ENCODE measurements at places on chromosomes 1 and 21.
A peak's percentile ranks its signal among the peaks of the same experiment; 100 is the strongest.

DNA sequence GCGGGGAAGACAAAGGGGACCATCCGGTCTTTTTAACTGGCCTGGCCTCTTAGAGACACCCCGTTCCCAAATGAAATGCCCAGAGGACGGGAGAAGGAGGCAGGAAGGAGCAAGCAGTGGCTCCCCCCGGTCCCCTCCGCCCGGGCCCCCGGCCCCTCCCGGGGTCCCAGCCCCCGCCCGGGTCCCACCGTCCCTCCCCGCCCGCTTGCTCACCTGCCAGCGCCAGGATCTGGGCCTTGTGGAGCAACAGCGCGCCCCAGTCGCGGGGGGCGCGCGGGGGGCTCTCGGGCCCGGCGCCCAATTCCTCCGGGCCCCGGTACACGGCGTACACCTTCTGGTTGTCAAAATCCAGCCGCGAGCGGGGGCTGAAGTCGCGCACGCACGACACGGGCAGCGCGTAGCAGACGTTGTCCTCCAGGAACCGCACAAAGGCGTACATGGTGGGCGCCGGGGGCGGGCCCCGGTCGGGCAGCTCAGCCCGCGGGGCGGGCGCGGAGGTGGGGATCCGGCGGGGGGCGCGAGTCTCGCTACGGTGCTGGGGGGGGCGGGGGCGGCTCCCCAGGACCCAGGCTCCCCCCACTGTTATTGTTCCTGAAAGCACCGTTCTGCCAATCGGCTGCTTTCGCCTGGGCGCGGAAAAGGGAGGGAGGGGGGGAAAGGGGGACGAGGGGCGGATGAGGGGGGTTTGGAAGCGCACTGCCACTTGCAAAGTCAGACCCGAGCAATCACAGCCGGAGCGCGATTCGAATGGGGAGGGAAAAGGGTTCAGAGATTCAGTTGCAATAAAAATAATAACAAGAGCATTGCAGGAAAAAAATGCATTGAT, at the start of gene BEND5:
Gene BEND5 (minus strand): TSS at position 499 of the 826 bp plus-strand sequence. CDS start 60 bp downstream, at position 439.
- DNase-seq: peak; percentile 66

DNA sequence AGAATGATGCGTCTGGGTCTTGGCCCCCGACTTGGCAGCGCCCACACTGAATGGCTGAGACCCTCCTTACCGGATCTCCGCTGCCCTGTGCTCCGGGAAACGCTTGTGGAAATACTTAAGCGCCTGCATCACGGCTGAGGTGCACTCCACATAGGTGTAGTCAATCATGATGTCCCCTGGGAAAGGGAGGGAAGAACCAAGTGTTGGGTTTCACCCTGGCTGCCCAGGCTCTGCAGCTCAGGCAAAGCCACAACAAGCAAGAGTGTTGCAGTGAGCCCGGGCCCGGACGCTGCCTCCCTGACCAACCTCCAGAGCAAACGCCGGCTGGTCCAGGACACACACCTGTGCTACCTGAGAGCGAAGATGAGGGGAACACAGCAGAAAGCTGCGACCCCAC, 21.5 kb upstream of the SPATC1L start:
- no peak for DNase-seq

- DNase-seq: no peak
Observed at GRCh38 chr1:67803380-67804279, 29.6 kb downstream of the GNG12 start.

DNA sequence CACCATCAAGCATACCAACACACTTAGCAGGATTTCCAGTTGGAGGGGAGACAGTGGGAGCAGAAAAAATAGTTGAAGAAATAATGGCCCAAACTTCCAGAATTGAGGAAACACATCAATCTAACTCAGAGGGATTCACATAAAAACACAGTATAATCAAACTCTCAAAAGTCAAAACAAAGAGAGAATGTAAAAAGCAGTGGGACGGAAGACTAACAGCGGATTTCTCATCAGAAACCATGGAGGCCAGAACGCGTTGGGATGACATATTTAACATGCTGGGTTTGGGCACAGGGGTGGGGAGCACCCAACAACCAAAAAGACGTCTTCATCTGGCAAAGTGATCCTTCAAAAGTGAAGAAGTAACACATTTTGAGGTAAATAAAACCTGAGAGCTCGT, 7.0 kb upstream of the KRTAP10-9 start:
- DNase-seq: no peak

- DNase-seq: no peak
Observed at GRCh38 chr1:210374600-210374953, 45.9 kb downstream of the HHAT start.

DNA sequence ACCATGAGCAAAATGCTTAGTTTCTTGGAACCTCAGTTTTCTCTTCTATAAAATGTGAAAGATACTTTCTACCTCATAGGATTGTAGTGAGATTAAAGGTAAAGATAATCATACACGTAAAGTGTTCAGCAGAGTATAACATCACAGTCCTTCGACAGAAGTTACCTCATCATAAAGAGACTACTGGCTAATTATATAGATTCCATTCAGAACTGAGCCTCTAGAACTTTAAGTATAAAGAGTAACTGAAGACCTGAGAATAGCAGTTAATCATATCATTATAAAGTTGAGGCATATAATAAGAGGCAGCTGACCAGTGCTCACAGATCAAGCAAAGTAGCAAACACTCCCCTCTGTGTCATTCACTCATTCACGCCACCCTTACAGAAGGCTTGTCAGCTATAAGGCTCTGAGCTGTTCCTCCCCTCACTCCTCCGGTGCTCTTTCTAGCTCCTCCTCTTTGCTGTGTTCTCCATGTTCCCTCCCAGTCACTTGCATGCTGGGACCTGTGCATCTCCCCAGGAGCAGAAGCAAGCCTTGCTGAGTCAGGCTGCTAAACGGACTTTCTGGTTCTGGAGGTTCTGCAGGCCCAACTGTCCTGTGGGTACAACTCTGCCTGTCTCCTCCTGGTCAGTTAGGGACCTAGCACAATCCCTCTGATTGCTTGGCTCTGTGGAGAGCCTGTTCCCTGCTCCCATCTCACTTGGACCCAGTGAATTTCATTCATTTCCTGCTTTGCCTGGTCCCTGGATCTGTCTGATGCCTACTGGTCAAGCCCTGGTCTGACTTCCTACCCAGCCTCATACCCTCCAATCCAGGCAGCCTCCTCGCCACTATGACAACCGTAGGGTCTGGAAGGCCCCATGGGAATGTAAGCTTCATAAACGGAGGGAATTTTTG, 28.3 kb upstream of the LY9 start:
- DNase-seq: no peak

DNA sequence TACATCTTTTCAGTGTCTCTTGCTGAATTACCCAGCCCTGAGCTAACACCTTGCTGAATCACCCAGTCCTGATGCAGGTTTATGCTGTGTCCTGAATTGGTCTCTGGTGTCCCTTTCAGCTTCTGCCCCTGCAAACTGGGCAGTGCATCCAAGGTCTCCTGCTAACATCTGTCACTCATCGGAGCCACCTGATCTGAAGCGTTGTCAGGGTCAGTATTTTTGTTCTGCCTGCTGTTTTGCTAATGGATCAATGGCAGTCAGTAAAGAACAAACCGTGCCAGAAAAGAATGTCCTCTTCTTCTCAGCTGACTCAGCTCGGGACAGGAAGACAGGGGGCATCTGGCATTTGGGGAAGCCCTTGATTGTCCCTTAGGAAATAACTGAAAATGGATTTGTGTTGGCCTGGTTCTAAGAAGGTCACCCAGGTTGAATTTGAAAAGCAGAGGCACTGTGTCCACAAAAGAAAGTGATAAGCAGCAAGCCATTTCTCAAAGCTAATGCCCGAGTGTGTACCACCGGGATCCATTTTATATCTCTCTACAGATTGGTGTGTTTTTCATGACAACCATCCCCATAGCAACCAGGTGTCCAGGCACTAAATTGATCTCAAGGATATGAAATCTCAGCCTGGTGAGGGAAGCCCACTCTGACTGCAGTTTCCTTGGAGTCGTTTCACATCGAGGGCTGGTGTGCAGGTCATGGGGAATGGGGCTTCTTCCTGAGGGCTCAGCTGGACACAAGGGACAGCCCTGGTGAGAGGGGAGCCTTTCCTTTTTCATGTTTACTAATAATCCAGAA, 109.7 kb upstream of the IRF2BP2 start:
- no peak for DNase-seq

DNA sequence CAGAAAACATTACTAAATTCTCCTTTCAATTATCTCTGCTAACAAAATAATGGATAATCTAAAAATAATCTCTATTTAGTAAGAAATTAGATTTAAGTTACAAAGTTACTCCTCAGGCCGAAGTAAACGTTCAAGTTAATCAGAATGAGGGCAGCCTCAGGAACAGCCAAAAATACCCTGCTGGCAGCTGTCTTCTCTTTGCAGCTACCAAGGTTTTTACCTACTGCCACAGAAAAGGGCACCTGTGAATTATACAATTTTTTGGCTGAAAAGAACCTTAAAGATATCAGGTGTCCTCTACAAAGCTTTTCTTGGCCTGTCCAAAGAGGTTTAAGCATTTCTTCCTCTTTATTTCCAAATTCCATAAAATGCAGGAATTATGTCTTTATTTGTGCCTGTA, 84.4 kb downstream of the AKT3 start:
- no peak for DNase-seq

DNA sequence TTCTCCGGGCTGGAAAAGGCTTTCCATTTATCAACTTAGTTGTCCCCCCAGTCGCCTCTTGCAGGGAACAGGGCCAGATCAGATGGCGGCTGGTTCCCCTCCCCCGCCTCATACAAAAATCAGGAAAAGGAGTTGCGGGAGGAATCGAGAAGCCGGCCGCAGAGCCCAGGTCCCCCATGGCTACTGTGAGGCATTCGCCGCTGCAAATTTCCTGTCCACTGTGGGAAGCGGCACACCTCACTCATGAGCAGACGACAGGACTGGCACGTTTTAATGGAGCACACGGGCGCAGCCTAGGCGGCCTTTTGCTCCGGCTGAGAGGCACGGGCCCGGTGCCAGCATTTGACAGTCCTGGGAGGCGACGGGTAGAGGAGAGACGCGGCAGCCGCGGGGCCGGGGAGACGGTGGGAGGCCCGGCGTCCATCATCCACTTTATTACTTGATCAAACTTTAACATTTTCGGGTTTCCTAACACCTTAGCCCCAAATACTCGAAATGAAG, 1.1 kb downstream of the GNG4 start:
- no peak for DNase-seq

DNA sequence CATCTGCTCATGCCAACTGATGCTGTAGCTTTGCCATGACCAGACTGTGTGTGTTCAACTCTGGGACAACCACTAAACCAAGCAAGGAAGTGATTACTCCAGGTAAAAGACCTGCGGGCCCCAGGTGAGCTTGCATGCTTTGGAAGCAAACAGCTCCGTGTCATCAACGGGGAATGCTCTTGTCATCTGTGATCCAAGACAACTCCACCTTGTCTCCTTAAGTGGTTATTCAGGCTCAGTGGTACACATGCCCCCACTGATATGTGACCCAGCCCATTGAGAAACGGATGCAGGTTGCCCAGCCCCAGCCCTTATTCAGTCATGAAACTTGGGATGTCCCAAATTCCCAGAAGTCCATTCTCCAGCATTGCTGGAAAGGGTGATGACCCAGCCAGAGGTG, 89.0 kb downstream of the TIAM1 start:
- no peak for DNase-seq

- DNase-seq: no peak
Observed at GRCh38 chr1:246121533-246121932, 385.5 kb downstream of the SMYD3 start.

GRCh38 chr1:204077979-204078696, 5.2 kb downstream of the SOX13 start:
- DNase-seq: no peak

GRCh38 chr21:41891132-41891531, 12.0 kb upstream of the PRDM15 start:
- no peak for DNase-seq

DNA sequence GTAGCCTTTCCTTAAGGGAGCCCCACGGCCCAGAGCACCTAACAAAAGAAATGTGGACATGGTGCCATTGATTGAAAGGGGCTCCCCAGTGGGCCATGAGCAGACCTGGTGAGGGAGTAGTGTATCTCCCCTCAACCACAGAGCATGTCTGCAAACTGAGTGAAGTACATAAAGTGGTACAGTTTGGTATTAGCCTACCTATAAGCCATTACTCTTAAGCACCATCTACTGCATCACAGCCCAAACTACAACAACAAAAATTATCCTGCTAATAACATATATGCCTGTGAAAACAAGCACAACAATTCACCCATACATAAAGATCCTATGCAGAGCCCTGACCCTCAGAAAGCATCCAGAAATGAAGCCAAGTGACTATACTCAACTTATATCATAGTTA, 407.8 kb downstream of the PTPRC start:
- DNase-seq: no peak

GRCh38 chr1:15684042-15684461, at the start of gene PLEKHM2:
Gene PLEKHM2, plus strand, starts transcription at chr1:15684320. Its CDS starts 239 bp downstream, at chr1:15684559.
- peak; percentile 48 for DNase-seq

DNA sequence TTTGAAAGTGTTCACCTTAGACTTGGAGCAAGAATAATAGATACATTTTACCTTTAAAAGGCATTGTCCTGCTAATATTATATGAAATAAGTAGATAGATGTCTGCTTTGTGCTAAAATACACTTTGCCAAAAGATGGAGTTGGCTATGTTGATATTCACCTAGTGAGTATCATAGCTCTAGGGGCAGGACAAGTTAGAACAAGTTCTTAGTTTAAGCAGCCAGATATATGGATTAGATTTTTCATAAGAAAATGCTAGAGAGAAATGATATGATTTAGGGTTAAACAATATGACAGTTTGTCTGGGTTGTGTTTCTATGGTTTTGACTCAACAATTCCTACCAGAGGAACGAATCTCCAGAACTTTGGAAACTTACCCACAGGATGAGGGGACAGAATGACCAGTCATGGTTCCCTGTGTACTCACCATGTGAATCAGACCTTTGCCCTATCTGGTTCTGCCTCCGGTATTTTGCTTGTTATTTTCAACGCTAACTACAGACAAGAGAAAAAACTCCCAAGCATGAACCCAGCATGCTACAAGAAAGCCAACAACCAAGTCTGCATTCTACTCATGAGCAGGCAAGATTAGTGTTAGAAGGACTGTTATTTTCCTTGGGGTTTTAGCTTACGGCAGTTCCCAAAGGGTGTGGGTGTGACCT, 1.7 kb downstream of the F5 start:
- DNase-seq: no peak

DNA sequence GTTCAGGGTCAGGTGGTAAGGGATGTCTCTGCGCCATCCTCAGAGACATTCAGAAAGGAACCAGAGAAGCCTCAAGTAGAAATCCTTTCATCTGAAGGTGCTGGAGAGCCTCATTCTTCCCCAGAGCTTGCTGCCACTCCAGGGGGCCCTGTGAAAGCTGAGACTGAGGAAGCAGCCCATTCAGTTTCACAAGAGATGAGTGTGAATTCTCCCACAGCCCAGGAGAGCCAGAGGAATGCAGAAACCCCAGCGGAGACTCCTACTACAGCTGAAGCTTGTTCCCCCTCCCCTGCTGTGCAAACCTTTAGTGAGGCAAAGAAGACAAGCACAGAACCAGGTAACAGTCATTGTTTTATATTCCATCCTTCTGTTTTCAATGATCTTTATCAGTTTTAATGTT, 38.7 kb downstream of the ZBTB40 start:
- no peak for DNase-seq

Data from liver (tissue), 10 donors.